SHP77 (cell line): ENCODE measurements at places on chromosomes 5 and 9.

GRCh38 chr9:250039-250438, 35.4 kb downstream of the DOCK8 start:
- DNase-seq: no peak

DNA sequence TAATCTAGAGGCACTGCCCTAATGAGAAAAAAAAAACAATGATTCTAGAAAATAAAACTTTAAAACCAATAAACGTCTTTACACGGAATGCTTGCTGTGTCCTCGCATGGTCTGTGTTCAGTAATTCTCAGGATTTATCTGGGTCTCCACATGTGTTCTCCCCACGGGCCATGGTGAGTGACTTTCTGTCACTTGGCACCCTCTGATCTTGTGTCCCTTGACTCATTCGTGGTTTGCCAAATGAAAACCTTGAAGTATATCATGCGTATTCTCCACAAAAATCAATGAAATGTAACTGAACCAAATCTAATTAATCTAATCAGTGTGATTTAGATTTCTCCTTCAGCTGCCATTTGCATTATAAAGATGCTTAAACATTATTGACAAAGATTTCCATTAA, 48.0 kb downstream of the UBE2QL1 start:
- DNase-seq: no peak

DNA sequence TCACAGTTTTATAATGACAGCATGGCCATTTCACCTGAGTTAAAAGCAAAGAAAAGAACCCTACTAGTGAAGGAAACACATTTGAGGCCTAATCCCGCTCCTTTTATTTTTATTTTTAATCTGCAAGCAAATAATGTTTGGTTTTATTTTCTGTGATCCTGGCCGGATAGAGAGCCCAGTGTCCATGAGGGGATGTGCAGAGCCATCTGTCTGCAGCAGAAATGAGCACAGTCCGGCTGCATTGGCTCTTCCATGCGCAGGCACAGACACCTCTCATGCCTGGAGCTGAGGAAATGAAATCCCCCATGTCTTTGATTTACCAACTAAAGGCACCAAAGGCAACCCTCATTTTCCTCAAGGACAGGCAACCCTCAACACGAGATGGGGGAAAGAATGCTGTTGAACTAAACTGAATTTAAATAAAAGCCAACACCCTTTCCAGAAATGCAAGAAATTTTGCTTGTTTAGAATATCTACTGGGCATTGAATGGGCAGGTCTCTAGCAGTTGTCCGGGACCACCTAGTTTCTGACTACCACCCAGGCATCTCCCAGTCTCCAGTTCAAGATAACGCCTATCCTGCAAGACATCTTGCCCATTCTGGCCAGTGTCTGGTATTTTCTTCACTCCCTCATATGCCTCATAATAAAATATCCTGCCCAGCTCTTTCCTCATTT, 47.9 kb upstream of the SEMA6A start:
- no peak for DNase-seq

- DNase-seq: no peak
These were observed 1.8 kb downstream of the HRH2 start for GRCh38 chr5:175659546-175660253.

DNA sequence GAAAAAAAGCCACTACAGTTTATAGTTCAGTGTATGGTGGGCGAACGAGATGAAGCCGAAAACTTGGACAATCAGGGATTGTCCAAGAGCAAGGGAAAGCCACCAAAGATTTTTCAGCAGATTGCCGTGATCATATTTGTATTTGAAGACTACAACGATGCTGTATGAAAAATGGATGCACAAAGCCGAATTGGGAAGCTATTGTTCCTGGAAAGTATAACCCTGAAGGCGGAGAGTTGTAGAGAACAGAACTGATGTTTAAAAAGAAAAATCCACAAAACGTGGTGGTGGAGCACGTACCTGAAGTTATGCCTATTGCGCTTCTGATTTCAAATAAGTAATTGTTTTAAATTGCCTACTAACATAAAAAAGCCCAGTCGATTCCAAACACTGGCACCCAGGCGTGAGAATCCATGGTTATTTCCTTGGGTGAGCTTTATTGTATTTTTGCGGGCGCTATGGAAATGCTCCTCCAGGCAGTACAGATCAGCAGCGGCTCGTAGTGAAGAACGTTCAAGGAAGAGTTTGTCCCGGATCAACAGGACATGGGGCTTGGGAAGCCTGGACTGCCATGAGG, 772 bp upstream of the TARS1 start:
- no peak for DNase-seq

- peak; percentile 15 for DNase-seq
These were observed 22.9 kb downstream of the RGMB start for GRCh38 chr5:98796197-98796972.

- peak; percentile 70 for DNase-seq
These were observed 90.2 kb upstream of the ICE1 start for GRCh38 chr5:5332287-5332686.

- DNase-seq: no peak
These were observed 97.9 kb upstream of the RANBP6 start for GRCh38 chr9:6113312-6113711.

DNA sequence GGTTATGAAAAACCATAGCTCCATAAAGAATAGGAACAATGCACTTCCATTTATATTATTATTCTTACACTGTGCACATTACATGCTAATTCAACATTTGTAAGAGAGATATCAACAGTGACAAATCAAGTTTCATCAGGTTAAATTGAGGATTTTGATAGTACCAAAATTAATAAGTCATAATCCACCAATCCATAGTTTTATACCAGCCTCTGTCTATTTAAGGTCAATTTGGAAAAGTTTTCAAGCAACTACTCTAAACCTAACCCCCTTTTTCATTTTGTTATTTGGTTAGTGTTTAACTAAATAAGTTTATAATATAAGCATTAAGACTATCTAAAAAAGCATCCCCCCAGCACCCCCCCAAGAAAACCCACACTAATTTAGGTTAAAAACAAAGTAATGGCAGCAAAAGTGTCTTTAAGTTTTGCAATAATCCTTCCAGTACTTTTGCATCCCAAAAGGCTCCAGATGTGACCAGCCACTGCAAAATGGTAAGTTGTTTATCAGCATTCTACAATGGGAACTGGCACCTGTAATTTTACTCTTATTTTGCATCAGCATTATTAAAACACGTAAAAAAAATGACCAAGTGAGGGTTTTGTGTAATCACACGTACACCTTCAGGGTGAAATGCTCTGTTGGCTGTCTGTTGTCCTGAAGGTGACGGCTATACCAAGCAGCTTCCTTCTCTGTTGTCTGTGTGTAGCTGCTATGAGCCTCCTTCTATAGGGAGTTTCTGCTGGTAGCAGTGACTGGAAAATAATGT, 36.8 kb upstream of the SSBP2 start:
- DNase-seq: no peak

GRCh38 chr5:65802080-65802479, 80.1 kb downstream of the NLN start:
- DNase-seq: no peak

GRCh38 chr5:159359408-159359807, 29.1 kb upstream of the IL12B start:
- DNase-seq: no peak

DNA sequence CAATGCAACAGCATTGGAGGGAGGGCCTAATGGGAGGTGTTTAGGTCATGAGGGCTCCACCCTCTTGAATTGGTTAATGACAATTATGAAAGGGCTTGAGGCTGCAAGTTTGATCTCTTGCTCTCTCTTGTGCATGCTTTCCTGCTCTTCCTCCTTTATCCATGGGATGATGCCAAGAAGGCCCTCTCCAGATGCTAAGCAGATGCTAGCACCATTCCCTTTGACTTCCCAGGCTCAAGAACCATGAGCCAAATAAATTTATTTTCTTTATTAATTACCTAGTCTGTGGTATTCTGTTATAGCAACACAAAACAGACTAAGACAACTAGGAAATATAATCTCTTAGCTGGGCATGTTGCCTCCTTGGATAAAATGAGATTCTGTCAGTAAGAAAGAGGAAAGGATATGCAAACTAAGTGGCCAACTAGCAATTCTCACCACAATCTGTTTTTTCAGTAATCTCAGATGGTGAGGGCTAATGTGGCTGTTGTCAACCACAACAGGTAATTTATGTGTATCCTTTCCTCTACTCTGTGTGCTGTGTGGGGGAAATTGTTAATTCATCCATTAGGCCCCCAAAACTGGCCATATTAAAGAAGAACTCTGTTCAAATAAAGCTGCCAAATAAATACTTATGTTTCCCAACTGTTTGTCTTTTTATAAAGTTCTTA, 269.1 kb upstream of the CD180 start:
- DNase-seq: no peak

DNA sequence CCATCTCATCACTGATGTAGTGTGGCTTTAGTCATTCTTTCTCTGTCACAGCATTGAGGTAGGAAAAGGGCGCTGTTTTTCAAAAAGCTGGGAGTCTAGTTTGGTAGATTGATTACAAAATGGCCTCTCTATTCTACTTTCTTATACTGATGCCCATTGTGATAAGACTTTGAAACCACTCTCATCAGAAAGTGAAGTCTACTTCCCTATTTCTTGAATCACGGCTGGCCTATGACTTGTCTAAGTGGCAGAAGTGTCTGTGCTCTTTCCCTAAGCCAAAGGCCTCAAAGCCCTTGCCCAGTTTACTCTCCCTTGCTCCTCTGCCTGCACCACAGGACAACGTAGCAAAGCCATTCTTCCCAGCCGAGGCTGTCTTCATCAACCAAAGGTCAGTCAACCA, 83.0 kb upstream of the IL33 start:
- DNase-seq: no peak

DNA sequence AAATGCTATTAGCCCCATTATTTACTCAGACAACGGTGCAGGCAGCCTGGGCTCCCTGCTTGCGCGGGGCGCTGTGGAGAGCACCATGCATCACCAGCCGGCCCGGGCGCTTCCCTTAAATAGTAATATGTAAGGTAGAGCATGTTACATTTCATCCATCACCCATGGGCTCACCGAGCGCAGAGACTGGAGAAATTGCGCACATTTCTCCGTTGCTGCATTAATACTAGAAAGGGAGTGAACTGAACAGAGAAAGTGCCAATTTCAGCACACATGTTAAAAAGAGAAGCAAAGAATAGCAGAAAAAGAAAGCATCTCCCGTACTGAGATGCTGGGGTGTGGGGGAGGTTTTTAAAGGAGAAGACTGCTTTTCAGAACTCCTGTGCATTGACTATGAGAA, 400.3 kb downstream of the ZSWIM6 start:
- DNase-seq: no peak

- no peak for DNase-seq
These were observed 149.8 kb upstream of the FGF10 start for GRCh38 chr5:44538797-44539601.

- DNase-seq: no peak
These were observed 90.2 kb upstream of the LHFPL2 start for GRCh38 chr5:78738693-78739300.

DNA sequence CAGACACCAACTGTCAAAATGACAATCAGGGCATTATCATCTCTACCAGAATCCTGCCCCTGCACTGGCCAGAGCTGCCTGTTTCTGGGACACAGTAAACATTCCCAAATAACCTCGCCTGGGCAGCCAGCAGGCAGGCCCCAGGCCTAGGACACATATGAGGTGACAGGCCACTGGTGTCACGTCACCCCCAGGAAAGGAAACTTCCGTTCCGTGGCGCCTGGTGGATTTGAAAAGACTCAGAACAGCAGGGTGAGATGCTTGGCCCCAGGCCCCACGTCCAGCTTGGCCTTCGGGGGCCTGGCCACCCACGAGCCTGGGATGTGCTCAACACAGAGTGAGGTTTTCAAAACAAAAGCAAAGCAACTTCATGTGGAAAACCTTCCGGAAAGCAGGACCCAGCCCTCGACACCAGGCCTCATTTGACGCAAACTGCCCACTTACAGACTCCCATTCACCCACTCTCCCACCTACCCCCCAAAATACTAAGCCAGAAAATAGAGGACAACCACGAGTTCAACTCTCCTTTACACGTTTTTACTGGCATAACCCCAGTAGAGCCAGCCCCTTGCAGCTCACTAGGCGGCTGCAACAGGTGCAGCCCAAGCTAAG, 1.2 kb downstream of the SEMA4D start:
- no peak for DNase-seq

DNA sequence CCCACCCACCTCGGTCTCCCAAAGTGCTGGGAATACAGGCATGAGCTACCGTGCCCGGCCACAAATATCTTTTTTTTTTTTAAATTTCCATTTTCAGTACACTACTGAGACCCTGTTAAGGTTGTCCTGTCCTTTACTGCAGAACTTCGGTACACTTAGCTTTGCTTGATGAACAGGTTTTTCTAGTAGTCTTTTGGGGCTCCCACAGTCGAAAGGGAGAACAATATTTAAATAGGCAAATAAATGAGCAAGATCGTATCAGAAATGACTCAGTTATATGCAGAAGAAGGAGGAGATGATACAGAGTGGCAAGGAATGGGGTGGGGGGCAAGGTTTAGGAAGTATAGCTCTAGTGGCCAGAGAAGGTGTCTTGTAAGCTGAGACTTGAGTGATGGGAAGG, 52.7 kb downstream of the MSX2 start:
- DNase-seq: no peak

DNA sequence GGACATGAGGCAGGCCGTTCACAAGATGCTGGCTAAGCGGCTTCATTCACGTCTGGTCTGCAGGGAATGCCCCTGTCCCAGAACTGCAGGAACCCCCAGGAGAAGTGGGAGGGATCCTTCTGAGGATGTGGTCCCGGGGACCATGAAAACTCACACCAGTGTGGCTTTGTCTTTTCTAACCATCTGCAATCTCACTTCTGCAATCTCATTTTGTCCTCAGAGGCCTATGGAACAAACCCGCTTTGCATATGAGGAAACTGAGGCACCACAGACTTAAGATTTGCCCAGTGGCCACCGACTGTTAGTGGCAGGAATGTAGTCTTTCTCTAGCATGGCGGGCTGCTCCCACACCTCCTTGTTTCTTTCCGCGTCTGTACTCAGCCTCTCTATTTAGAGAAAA, 6.9 kb downstream of the CXCL14 start:
- DNase-seq: no peak

GRCh38 chr5:180306796-180307195, 14.9 kb upstream of the MAPK9 start:
- DNase-seq: no peak
